CD14-positive monocyte (primary cell): ENCODE measurements at places on chromosomes 11 and 22. TPM values are rescaled to one million over a fixed set of nuclear protein-coding genes. Genes with fewer than 3 reads are reported as not detected.

- peaks cover 47% of the 10 kb centered on the region for H3K36me3 ChIP-seq
- no peak overlapping the region for H3K27ac ChIP-seq
- no peak for DNase-seq
Observed at GRCh38 chr11:44138286-44138685, 42.8 kb downstream of the EXT2 start.

DNA sequence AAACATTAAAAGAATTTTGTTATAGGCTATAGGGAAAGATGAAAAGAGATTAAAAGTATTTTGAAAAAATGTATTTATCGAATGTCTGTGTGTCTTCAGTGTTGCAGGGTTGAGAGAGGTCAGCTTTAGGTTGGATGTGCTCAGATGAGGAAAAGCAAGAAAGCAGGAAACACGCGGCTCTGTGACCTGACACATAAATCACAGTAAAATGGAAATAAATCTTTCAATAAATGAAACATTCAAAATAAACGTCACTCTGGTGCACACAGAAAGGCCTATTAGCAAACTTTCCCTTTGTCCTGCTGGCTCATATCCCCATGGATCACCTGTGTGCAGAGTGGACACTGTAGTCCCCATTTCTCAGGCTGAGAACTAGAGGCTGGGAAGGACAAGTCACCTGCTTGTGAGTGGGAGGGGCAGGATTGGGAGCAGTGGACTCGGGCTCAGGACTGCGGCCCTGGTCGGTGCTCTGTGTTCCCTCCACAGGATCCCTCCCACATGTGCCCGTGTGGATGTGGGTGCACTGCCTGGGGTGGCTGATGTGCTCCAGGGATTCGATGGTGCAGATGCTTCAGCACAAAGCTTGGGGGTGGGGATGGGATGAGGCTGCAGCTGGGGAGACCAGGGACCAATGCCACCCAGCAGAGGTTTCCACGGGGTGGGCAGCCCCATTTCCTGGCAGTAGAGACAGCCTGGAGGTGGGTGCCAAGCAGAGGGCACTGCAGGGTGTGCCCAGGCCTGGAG lies 96.0 kb upstream of the IGLL5 start:
- DNase-seq, result no peak
- H3K27ac ChIP-seq, result no peak overlapping the region
- H3K27me3 ChIP-seq, result no peaks in the 10 kb centered on the region
- H3K36me3 ChIP-seq, result no peaks in the 10 kb centered on the region

ACRV1 gene
- polyA plus RNA-seq, result not detected

GRCh38 chr11:126172596-126173038 lies 38.8 kb downstream of the RPUSD4 start:
- H3K36me3 ChIP-seq, result no peaks in the 10 kb centered on the region
- peaks cover 10% of the 10 kb centered on the region for H3K4me1 ChIP-seq
- no peaks in the 10 kb centered on the region for H3K27me3 ChIP-seq
- DNase-seq, result no peak
- H3K4me3 ChIP-seq, result no peak overlapping the region

OR4C45 gene
- polyA plus RNA-seq, result not detected

DNA sequence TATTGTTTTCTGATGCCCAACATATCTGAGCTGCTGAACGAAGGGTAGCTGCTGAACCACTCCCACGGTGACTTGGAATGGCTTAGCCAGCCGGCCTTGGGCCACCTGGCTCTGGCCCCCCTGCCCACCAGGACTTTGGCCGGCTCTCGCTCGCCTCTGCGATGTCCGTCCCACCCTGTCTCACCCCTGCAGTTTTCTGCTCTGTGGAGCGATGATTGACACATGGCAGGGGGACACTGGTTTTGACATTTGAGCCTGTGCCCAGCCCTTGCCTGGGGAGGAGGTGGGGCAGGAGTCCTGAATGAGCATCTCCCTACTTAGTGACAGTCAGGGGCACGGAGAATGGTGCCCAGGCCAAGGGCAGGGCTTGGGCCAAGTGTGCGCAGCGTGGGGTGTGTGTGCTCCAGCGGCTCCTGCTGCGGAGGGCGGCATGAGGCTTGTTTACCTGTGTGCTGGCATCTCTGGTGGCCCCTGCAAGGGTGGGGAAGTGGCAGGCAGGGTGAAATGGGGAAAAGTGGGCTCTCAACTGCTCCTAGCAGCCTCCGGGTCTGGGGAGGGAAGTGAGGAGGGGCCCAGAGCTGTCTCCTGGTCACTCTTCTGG lies 15.7 kb upstream of the CDKN1C start:
- DNase-seq, result no peak
- H3K4me3 ChIP-seq, result no peak overlapping the region
- no peaks in the 10 kb centered on the region for H3K36me3 ChIP-seq
- H3K27ac ChIP-seq, result peak overlapping the region; percentile 98
- no peaks in the 10 kb centered on the region for H3K27me3 ChIP-seq

CHST1 gene
- polyA plus RNA-seq, result not detected

DNA sequence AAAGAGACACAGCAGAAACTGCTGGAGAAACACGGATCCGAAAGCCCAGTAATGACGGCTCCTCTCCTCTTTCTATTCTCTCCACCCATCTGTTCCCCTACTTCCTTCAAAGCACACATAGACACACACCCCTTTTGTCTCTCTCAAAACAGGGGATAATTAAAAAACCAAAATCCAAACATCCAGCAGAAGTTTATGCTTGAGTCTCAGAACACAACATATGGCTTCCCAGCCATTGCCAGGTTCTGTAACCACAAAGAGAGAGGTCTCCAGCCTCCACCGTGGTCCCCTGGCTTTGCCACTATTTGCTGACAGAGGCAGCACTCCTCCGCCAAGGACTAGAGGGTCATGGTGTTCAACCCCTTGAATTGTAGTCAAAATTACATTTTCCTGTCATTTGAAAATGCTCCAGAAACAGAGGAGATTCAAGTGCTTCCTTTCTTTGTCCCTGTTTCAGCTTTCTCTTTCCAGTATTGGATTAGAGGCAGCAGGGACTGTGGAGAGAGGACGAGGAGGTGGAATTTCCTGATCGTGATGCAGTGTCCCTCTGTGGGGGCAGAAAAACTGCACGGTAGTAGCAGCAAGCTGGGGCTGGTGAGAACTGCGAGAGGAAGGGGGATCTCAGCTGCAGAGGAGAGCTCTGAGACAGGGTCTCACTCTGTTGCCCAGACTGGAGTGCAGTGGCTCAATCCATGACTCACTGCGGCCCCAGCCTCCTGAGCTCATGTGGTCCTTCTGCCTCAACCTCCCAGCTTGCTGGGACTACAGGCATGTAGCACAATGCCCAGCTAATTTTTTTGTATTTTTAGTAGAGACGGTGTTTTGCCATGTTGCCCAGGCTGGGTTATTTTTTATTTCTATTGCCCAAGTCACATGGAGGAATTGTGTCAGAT lies 60.3 kb downstream of the UBASH3B start:
- H3K27ac ChIP-seq, result peak overlapping the region; percentile 76
- H3K4me3 ChIP-seq, result no peak overlapping the region
- H3K4me1 ChIP-seq, result peaks cover 67% of the 10 kb centered on the region
- peak; percentile 69 for DNase-seq

DNA sequence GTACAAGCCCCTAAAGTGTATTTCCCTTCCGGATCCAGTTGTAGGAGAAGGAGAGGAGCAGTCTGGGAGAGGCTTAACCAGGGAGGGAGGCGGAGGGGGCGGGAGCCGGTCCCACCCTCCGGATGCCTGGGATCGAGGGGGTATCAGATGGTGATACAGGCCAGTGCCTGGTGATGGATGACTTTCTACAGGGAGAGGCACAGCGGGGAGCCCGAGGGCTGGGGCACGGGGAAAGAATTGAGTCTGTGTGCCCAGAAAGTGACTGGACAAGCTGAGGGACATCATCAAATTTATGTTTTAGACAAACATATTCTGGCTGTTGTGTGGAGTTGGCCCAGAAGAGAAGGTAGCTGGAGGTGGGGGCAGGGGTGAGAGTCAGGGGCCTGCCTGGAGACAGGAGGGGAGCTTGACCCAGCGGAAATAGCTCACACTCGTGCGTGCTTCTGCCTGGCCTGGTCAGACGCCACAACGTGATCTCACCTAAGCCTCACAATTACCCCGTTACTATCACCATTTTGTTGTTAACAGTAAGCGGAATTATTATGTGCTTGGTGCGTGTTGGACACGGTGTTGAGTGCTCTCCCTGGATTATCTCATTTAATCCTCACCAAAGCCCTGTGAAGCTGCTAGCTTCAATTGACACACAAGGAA lies 42.4 kb downstream of the AMPD3 start:
- H3K27ac ChIP-seq, result no peak overlapping the region
- no peaks in the 10 kb centered on the region for H3K27me3 ChIP-seq
- H3K4me3 ChIP-seq, result no peak overlapping the region
- H3K36me3 ChIP-seq, result peaks cover 88% of the 10 kb centered on the region
- no peak for DNase-seq

GRCh38 chr22:42306010-42306409 lies 35.6 kb upstream of the TCF20 start:
- peaks cover 13% of the 10 kb centered on the region for H3K4me1 ChIP-seq
- no peaks in the 10 kb centered on the region for H3K27me3 ChIP-seq
- H3K4me3 ChIP-seq, result no peak overlapping the region
- H3K36me3 ChIP-seq, result no peaks in the 10 kb centered on the region
- no peak for DNase-seq

DNA sequence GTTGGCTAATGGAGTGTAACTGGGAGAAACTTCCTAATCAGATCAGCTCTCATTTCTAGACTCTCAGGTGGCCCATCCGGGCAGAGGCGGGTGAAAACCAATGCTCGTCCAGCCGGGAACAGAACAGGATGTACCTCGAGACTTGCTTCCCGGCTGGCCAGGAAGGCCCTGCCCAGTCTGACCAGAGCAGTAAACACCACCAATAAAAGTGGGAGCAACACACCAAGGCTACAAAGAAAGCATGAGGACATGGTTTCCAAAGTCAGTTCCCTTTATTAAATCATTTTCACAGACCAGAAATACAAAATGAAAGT lies 940 bp upstream of the TNKS1BP1 start:
- peaks cover 16% of the 10 kb centered on the region for H3K4me1 ChIP-seq
- H3K27ac ChIP-seq, result peak overlapping the region; percentile 83
- H3K27me3 ChIP-seq, result no peaks in the 10 kb centered on the region
- peaks cover 45% of the 10 kb centered on the region for H3K36me3 ChIP-seq

WNT11 gene
- polyA plus RNA-seq, result 0.24 TPM

- H3K36me3 ChIP-seq, result peaks cover 29% of the 10 kb centered on the region
- peak within 1 kb of the TSS; percentile 66 for H3K4me3 ChIP-seq
- DNase-seq, result peak; percentile 99
- H3K27me3 ChIP-seq, result no peaks in the 10 kb centered on the region
Observed at GRCh38 chr11:64778473-64779298, at the start of gene SF1. TSS of gene SF1 (minus strand) at chr11:64778542. CDS start at chr11:64778392, 150 bp downstream.

- H3K27ac ChIP-seq, result no peak overlapping the region
- no peaks in the 10 kb centered on the region for H3K27me3 ChIP-seq
- H3K36me3 ChIP-seq, result no peaks in the 10 kb centered on the region
- no peak for DNase-seq
- no peaks in the 10 kb centered on the region for H3K4me1 ChIP-seq
Observed at GRCh38 chr22:29195118-29195963, 10.4 kb upstream of the EMID1 start.

APOA1 gene
- polyA plus RNA-seq, result not detected

XPNPEP3 gene
- 4.4 and 9.4 TPM in 2 replicates for polyA plus RNA-seq

SSTR3 gene
- polyA plus RNA-seq, result not detected
